EH (cell line): ENCODE measurements at places on chromosomes 13 and 19.

DNA sequence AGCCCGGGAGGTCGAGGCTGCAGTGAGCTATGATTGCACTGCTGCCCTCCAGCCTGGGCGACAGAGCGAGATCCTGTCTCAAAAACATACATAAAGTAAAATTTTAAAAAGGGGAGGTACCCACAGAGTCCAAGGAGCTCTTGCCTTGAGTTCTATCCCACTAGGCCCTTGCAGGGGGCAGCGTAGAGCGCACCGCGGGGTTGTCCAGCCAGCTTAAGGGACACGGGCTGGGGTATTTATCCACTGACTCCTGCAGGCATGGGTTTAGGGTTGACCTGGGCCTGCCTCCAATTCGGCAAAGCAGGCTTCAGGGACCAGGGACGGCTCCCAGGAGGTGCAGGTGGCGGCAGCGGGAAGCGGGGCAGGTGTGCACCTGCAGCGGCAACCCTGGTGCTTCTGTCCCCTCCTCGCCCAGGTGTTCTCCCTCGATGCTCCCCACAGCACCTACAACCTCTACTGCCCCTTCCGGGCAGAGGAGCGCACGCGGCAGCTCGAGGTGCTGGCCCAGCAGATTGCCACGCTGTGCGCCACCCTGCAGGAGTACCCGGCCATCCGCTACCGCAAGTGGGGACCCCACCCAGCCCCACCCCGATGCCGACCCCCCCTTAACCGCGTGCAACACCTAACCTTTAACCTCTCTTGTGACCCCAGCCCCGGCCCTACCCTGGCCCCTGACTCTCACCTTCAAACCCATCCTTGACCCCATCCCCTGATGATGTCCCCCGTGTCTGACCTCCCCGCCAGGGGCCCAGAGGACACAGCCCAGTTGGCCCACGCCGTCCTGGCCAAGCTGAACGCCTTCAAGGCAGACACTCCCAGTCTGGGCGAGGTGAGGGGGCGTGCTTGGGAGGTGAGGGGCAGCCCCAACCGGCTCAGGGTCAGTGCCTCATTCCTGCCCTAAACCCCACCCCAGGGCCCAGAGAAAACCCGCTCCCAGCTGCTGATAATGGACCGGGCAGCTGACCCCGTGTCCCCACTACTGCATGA lies 4.7 kb downstream of the STXBP2 start:
- DNase-seq, result no peak

- DNase-seq, result no peak
Observed at GRCh38 chr13:53885997-53886396, 857.4 kb downstream of the OLFM4 start.

- no peak for DNase-seq
Observed at GRCh38 chr13:98643479-98643878, 66.6 kb upstream of the STK24 start.

GRCh38 chr13:113119166-113119821 lies 3.3 kb upstream of the F10 start:
- no peak for DNase-seq

GRCh38 chr13:36219883-36220282 lies 5.5 kb upstream of the SOHLH2 start:
- DNase-seq, result no peak

DNA sequence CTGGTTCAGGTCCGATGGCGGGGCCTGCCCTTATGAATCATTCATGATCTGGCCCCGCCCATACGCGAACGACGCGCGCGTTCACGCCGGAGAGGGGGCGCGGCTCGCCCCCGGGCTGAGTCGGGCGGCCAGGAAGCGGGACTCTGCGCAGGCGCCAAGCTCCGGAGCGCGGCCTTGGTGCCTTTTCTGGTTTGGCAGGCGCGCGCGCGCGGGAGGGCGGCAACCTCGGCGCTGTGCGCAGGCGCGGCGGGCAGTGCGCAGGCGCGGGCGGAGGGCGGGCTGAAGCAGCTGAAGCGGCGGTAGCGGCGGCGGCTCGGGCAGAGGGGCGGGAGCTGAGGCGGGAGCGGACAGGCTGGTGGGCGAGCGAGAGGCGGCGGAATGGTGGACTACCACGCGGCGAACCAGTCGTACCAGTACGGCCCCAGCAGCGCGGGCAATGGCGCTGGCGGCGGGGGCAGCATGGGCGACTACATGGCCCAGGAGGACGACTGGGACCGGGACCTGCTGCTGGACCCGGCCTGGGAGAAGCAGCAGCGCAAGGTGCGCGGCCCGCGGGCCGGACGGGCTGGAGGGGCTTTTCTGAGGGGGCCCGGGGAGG lies at the start of gene ACTN4:
TSS of gene ACTN4 (plus strand) at position 282 of the 598 bp plus-strand sequence. CDS start at position 379, 97 bp downstream.
- DNase-seq, result peak; percentile 96

GRCh38 chr13:113147206-113147605 lies 11.2 kb upstream of the PROZ start:
- no peak for DNase-seq

- DNase-seq, result no peak
Observed at GRCh38 chr13:43428545-43429296, 358.1 kb downstream of the ENOX1 start.

- DNase-seq, result no peak
Observed at GRCh38 chr13:29693275-29693945, 97.9 kb upstream of the SLC7A1 start.

DNA sequence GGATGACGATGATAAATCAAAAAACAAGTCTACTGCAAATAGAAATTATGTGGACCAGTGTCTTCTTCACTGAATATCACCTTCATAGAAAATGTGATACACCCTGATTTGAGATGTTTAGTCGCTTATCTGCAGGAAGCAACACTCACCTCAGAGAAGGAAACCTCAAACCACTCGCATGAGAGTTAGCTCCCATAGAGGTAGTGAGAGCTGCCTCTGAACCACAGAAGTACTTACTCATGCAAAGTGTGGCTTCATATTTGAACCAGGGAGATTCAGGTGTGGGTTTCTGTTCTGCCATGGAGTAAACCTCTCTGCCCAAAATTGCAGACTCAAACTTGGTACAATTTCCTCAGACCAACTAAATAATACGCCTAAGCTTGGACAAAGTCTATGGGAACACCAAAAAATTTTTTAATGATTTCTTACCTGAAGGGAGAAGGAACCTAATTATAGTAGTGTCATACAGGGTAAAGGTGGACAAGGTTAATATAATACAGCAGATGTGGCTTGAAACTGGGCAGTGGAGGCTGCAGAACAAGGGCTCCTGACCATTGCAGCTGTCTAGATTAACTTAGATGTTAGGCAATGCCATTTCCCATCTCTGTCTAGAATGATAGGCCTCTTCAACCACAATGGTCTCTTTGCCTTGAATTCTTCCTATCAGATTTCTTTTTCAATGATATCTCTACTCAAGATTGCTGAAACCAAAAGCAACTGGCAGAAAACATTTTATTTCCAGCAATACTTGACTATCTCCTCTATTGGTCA lies 29.6 kb upstream of the RCBTB2 start:
- DNase-seq, result no peak

DNA sequence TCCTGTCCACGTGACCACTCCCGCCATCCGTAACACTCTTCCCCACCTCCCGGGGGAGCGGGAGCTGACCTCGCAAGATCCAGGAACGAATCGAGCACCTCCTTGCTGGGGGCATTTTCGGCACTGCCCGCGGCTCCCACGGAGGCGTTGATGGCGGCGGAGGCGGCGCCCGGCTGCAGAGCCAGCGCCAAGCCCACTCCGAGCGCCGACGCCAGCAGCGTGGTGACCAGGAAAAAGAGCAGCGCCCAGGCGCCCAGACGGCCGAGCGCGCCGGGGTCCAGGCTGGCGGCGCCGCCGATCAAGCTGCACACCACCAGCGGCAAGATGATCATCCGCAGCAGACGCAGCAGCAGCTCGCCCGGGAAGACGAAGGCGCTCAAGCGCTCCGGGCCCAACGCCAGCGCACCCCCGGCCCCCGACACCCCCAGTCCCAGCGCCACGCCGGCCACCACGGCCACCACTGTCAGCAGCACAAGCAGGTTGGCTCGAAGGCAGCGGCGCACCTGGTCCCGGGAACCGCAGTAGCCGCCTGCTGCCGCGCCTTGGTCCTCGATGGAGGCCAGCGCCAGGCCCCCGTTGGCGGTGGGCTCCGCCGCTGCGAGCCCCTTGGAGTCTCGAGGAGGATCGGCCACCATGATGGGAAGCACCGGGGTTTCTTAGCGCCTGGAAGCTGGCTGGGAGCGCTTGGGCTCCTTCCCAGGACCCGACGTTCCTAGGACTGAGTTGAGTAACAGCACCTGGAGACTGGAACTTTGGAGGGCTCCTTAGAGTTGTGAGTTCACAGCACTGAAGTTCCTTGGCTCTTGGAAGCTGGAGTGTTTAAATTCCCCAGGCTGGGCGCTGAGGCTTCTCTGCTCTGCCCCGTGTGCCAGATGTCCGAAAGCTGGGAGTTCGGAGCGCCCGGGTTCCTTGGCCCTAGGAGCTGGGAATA lies 798 bp downstream of the SLC1A5 start:
- DNase-seq, result peak; percentile 74

- DNase-seq, result no peak
Observed at GRCh38 chr19:12137221-12137940, 2.8 kb downstream of the ZNF20 start.

DNA sequence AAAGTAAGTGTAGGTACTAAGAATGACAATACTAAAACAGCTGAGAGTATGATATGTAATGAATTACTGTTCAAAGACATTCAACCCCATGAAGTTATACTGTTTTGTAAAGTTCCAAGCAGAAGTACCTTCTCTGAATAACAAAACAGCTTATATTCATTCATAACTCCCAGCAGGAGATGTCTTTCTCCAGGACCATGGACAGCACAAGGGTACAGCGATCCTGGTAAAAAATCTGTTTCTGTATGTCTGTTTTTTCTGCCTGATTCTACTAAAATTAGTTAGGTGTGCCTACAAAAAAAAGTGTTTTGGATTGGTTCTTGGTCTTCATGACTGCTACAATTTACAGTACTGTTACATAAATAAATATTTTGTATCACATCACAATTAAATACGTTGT lies 172.5 kb upstream of the SLITRK5 start:
- no peak for DNase-seq

DNA sequence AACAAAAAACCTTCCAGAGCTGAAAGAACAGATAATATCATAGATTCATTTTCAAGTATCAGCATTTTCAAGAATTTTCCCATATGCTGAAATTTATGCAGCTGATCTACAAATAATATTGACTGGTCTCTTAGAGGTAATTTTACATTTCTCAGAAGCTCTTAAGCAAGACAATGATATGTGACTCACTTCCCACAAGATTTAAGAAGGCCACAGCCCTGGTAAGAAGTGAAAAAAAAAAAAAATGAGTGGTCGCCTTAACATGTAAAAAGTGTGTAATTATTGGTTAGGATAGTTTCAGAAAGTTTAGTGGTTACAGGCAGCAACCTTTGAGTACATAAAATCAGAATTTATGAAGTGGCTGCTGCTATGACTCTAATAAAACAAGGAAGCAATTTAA lies 54.5 kb downstream of the NUFIP1 start:
- DNase-seq, result peak; percentile 66

DNA sequence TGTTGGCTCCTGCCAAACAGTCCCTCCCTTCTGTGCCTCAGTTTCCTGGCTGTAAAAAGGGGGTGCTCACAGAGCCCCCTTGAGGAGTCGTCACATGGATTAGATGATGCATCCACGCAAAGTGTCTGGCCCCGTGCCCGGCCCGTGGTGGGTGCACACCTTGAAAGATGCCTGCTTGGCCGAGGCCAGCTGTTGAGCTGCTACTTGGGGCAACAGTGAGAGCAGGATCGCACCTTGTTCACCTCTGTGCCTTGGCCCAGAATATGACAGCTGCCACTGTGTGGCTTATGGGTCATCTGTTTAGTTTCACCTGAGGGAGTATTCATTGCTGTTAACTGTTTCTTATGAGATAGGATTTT lies 17.7 kb downstream of the CRTC1 start:
- no peak for DNase-seq

- no peak for DNase-seq
Observed at GRCh38 chr19:29840066-29840950, 28.5 kb downstream of the CCNE1 start.

- no peak for DNase-seq
Observed at GRCh38 chr13:102152790-102153189, 249.1 kb downstream of the FGF14 start.

GRCh38 chr19:9406798-9407352 lies 28.5 kb downstream of the ZNF266 start:
- DNase-seq, result peak; percentile 83

DNA sequence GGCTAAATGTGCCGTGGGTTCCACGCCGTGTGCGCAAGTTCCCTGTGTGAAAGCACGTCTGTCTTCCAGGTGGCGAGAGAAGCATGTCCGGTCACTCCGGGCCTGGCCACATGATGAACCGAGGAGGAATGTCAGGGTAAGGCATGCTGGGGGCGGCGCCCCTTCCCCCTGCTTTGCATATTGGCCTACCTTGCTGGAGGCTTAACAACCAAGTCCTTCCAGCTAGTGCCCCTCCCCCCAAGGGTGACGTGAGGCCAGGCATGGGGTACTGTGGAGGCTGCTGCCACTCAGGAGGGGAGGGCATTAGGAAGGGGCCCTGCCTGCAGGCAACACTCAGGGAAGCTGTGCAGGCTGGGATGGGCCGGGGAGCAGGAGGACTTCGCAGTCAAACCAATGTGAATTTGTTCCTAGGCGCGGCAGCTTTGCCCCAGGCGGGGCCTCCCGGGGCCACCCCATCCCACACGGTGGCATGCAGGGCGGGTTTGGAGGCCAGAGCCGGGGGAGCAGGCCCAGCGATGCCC lies 12.5 kb downstream of the MICOS13 start:
- no peak for DNase-seq

- DNase-seq, result no peak
Observed at GRCh38 chr19:44879309-44880065, 11.6 kb upstream of the TOMM40 start.

GRCh38 chr19:19292607-19293006 lies 19.5 kb upstream of the TM6SF2 start:
- DNase-seq, result no peak

GRCh38 chr13:68666774-68667397 lies 1436.8 kb upstream of the PCDH9 start:
- no peak for DNase-seq

- DNase-seq, result no peak
Observed at GRCh38 chr13:71677124-71677523, 189.9 kb downstream of the DACH1 start.

DNA sequence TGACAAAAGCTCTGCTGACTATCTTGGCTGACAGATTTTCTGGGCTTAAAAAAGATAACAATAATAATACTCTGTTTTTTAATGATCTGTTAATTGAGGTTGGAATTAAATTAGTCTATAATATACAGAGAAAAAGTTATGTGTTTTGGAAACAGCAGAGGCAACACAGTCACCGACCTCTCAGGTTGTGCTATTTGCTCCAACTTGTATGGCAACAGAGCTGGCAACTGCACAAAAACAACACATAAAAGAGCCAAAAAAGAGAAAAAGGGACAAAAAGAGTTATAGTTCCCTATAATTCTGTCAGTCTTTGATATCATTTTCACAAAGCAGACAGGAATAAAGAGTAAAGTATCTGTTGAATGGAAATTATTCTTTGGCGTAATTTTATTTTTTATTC lies 102.3 kb upstream of the POSTN start:
- DNase-seq, result peak; percentile 45

- no peak for DNase-seq
Observed at GRCh38 chr19:50924586-50924985, 13.4 kb upstream of the KLK4 start.

DNA sequence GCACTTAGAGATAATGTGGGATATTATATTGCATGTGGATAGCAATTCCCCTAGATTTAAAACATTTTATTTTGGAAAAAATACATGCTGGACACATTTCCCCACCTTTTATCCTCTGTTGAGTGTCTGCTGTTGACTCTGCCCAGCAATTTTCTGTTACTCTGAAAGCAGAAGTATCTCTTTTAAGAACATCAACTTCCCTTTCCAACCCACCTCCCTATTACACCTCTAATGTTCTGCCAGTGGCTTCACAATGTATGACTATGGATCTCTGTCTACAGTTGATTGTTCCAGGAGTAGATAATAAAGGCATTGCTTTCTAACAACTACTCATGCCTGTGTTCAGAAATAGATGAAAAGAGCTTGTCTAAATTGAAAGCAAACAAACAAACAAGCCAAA lies 754.8 kb upstream of the SLITRK6 start:
- no peak for DNase-seq
